ENCODE measurements at places on chromosomes 13 and 19.

GRCh38 chr19:23795462-23795861, 36.8 kb upstream of the ZNF681 start:
- DNase-seq, result no peak

- DNase-seq, result no peak
Measured at GRCh38 chr13:74171641-74172040, 37.4 kb upstream of the KLF12 start.

DNA sequence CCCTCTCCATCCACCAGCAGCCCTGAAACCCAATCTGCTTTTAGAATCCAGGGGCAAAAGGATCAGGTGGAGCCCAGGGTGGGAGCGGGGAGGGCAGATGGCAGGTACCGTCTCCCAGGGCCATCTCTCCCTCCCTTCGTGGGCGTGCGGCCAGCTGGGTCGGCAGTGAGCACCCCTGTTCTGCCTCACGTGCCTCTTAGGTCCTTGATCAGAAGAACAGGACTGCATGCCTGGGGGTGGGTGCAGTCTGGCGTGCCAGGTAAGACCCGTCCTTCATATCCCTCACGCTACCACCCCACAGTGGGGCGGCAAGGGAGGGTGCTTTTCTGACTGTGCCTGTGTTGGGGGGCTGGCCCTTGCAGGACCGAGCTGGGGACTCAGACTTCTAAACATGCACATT, 2.0 kb downstream of the SLC8A2 start:
- DNase-seq, result no peak

DNA sequence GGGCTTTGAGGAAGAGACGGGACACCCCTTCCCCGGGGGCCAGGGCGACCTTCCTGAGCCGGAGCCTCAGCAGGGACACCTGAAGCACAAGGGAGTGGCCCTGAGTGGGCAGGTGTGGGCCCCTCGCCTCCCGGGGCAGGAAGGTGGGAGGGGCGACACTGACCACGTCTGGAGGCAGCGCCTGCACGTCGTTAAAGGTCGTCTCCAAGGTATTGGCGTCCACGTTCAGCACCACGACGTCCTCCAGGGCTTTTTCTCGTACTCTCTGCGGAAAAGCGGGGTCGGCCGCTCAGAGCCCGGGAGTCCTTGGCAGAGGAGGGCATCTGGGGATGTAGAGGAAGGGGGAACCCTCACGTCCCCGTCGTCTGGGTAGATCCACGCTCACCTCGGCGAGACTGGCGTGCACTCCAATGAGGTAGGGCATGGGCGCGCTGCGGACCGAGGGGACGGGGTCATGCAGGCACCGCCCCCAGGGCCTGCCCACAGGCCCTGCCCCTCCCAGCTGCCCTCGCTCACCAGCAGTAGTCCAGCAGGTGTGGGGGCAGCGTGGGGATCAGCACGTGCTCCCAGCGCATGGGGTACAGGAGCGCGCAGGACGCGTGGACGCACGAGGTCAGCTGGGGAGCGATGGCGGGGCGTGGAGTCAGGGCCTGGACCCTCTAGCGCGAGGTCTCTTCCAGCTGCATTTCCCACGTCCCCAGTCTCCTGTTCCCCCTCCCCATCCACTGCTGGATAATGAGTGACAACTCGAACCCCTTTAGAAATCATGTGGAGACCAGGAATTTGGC, 6.1 kb downstream of the DENND1C start:
- no peak for DNase-seq

GRCh38 chr19:18852648-18853047, 20.9 kb downstream of the UPF1 start:
- no peak for DNase-seq

- no peak for DNase-seq
Measured at GRCh38 chr13:42777467-42777866, 3.9 kb upstream of the FAM216B start.

DNA sequence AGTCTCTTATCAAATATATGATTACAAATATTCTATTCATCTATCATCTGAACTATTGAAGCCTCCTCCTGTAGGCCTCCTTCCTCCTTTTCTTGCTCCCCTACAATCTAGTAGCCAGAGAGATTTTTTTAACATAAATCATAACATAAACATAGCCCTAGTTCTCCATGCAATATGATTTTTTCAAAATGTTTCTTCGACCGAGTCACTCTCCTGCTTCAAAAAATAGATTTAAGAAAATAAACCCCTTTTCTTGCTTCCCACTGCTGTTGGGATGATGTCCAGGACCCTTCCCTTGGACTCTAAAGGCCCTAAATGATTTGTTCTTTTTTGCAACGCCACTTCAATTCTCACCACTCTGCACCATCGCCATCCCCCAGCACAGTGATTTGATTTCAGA, 319.7 kb upstream of the TSHZ3 start:
- DNase-seq, result no peak
